ENCODE measurements at places on chromosomes 4 and X.

GRCh38 chr4:159463235-159463634, 360.4 kb downstream of the RAPGEF2 start:
- no peak for DNase-seq

- DNase-seq = no peak
These were observed 973.1 kb upstream of the GRID2 start for GRCh38 chr4:91330555-91331137.

DNA sequence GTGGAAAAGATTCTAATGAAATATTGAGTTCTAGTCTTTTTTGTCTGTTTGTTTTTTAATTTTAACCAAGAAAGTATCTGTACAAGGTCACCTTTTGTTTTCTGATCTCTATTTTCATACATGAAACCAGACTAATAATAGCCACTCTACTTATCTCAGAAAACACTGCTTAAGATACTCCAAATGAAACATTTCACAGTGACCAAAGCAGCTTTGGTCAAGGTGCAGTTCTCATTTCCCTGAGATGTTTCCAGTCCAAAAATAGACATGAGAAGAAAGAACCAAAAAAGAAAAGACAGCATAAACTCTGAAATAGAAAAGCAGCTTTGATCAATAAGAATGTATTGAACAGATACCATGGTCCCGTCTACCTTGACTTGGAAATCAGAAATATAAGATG, 782.8 kb downstream of the RAB28 start:
- DNase-seq = no peak

DNA sequence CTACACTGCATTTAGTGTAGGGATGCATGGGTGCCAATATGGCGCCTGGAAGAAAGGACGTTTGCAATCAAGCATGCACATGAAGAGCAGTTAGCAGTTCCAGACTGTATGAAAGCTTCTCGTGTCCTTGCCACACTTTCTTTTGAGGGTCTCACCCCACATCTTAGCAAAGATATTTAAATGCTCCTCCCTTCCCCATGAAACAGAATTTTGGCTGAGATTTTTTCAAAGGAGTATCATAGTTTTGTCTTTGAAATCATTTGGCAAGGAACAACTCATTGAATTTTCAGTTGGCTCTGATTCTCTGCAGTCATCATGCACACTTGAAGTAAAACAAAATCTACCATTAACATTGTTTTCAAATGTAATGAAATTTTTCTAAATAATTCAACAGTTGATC, 39.6 kb upstream of the STIM2 start:
- DNase-seq = no peak

GRCh38 chr4:38791010-38791409, 8.2 kb upstream of the TLR10 start:
- no peak for DNase-seq
